ENCODE measurements at places on chromosomes 6 and 20.

GRCh38 chr20:42652266-42652665, 537.4 kb downstream of the PTPRT start:
- no peak for DNase-seq

- no peak for DNase-seq
These were observed 421.4 kb upstream of the RUNX2 start for GRCh38 chr6:44906761-44907160.

DNA sequence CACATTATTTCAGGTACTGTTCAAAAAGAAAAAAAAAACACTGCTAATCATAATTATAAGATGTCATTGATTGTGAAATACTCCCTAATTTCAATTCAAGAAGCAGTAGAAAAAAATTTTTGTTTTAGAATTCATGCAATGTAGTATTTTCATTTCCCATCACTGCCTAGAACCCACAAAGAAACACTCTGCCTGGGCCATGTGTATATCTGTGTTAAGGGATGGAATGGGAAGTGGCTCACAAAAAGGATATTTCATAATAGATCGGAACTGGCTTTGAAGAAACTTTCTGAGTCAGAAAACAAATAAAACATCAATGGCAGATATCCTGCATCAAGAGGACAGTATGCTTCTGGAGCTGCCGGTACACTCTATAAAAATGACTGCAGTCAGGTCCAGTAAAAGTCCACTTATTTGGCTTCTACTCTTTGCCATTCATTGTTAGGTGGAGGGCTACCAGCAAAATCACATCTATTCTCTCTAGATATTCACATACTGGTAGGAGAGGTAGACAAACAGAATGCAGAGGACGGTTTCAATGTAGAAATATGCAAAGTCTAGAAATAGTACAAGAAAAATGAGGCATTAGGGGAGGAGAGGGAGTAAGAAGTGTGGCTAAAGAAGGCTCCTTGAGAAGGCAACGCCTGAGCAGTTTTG, 135.0 kb upstream of the TNFAIP3 start:
- peak; percentile 56 for DNase-seq

DNA sequence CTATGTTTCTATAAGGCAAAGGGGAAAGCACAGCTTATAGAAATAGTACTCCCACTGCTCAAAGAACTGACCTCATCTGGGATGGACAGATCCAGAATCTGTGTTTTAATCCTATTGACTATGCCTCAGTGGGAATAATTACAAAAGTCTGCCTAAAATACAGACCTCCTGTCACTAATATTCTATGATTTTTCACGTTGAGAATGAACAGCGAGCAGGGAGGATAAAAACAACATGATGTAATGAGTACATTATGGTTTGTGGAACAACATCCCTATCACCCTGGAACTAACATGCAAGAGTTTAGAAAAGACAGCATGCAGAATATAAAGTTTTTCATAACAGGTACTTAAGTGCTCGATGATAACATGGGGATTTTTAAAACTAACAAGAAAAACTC, 53.9 kb downstream of the EPHA7 start:
- no peak for DNase-seq

GRCh38 chr6:128235556-128235955, 284.8 kb downstream of the PTPRK start:
- DNase-seq = peak; percentile 20

GRCh38 chr20:47927385-47927851, 142.1 kb upstream of the SULF2 start:
- DNase-seq = peak; percentile 82

Measured in fibroblast of skin of right biceps (primary cell).